ENCODE measurements at places on chromosomes 3 and 15. TPM values are rescaled to one million over a fixed set of nuclear protein-coding genes. Genes with fewer than 3 reads are reported as not detected.

ADGRG7 gene
- not detected for total RNA-seq

KCNMB2 gene
- 6.7 TPM for total RNA-seq

DNA sequence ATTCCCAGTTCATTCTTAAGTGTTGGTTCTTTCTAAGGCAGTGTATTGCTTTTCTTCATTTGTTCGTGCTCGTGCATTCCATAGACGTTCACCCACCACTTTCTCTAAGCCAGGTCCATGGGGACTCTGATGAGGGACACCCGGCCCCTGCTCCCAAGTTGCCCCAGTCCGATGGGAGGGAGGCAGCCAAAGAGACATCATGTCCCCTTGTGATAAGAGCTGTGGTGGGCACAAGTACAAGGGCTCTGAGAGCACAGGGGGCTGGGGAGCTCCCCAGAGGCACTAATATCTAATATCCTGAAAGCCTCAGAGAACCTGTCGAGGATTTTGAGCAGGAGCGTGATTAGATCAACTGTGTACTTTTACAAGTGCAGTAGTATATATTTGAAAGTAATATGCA is 6.3 kb downstream of the SPSB4 start:
- no peak for DNase-seq

EXD1 gene
- not detected for total RNA-seq

ONECUT1 gene
- total RNA-seq = not detected

DNA sequence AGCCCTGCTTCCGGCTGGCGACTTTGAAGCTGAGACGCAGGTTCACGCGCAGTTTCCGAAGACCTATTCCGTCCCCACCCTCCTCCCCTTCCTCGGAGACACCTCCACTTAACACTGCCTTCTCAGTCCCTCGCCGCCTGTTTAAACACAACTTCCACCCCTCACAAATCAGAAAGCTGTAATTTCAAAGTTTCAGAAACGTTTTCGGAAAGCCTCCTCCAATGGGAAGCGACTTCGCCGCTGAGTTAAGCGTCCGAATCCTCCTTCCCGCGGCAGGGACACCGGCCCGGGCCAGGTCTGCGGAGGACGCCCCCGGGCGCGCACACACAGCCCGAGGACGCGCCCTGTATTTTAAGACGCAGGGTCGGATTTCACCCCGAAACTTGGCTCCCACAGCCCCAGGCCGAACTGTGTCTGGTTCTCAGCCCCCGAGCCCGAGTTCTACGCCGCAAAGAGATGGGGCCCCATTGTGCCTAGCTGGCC is 559 bp upstream of the LRRN1 start:
- DNase-seq = peak; percentile 55
